Body of pancreas (tissue), 4 donors: ENCODE measurements at places on chromosomes 5 and 9. TPM values are rescaled to one million over a fixed set of nuclear protein-coding genes. Genes with fewer than 3 reads are reported as not detected.

GRCh38 chr9:107948086-107948485 is 458.5 kb upstream of the KLF4 start:
- H3K27ac ChIP-seq: no peak overlapping the region
- no peaks in the 10 kb centered on the region for H3K36me3 ChIP-seq
- H3K4me1 ChIP-seq: peaks cover 31% of the 10 kb centered on the region
- no peak overlapping the region for H3K4me3 ChIP-seq
- H3K27me3 ChIP-seq: no peaks in the 10 kb centered on the region

ANGPTL2 gene
- 7.6 TPM for total RNA-seq

DNA sequence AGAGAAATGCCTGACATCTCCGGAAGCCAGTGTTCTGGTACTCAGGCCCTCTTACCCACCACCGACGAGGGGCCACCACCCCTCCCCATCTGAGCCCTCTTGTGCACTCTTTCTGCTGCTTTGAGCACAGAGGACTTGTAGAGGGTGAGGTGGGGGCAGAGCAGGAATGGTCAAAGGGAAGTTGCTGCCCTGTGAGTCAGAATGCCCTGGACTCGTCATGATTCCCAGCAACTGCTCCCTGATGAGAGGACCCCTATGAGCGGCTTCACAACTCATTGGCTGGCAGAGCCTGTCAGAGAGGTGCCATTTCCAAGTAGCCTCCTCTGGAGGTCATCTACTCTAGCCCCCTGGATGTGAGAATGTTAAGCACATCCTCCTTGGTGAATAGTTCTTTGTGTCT is 845 bp downstream of the ECSCR start:
- no peak for DNase-seq
- H3K4me1 ChIP-seq: peaks cover 8% of the 10 kb centered on the region
- H3K27me3 ChIP-seq: no peaks in the 10 kb centered on the region

GRCh38 chr5:77568082-77568481 is 70.4 kb downstream of the OTP start:
- no peaks in the 10 kb centered on the region for H3K27me3 ChIP-seq
- no peak overlapping the region for H3K27ac ChIP-seq
- H3K4me3 ChIP-seq: no peak overlapping the region
- no peak for DNase-seq
- peaks cover 3% of the 10 kb centered on the region for H3K4me1 ChIP-seq
- no peaks in the 10 kb centered on the region for H3K36me3 ChIP-seq

GRCh38 chr9:127519301-127520166 is 68.2 kb downstream of the LRSAM1 start:
- no peak overlapping the region for H3K4me3 ChIP-seq
- no peaks in the 10 kb centered on the region for H3K27me3 ChIP-seq
- peaks cover 23% of the 10 kb centered on the region for H3K4me1 ChIP-seq
- DNase-seq: peak; percentile 68

ADAMTS12 gene
- total RNA-seq: 2.3 TPM

GRCh38 chr5:172114875-172115422 is 73.1 kb downstream of the STK10 start:
- no peak overlapping the region for H3K4me3 ChIP-seq
- no peaks in the 10 kb centered on the region for H3K36me3 ChIP-seq
- H3K27ac ChIP-seq: peak overlapping the region; percentile 61

DNA sequence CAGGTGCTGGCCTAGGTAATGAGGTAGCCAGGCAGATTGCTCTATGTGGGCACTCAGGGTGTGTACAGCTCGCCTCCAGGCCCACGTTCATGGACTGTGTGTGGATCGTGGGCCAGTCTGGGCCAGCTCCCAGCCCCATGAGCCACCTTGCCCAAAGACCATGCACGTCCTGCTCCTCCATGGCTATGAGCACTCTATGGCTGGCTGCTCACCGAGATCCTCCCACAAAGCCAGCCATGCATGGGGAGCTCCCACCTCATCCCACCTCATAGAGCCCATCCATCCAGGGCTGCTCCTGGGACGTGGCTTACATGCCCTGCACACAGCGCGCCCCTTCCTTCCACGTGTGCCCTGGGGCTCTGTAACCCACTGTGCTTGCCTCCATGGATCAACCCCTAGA is 262.5 kb upstream of the IRX1 start:
- no peak overlapping the region for H3K27ac ChIP-seq
- H3K4me1 ChIP-seq: no peaks in the 10 kb centered on the region
- DNase-seq: no peak
- no peak overlapping the region for H3K4me3 ChIP-seq
- no peaks in the 10 kb centered on the region for H3K27me3 ChIP-seq
- no peaks in the 10 kb centered on the region for H3K36me3 ChIP-seq

DNA sequence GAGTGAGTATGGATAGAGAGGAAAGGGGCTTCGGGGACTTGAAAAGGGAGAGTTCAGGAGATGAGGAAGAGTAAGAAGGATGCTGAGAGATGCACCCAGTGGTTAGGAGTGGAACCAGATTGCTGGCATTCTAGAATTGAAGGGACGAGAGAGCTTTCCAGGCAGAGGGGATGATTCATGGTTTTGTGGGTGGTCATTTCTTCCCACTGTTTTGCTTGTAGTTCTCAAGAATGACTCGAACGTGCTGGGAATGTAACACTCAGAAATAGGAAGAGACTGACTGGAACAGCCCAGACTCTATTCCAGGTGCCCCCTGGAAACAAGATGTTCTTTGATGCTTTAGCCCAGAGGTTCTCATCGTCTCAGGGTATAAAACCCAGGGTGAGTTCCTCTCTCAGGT is 294.2 kb downstream of the ICE1 start:
- H3K4me1 ChIP-seq: no peaks in the 10 kb centered on the region
- H3K4me3 ChIP-seq: no peak overlapping the region
- no peaks in the 10 kb centered on the region for H3K27me3 ChIP-seq

GPR107 gene
- 9.6 TPM for total RNA-seq

PCA3 gene
- total RNA-seq: not detected

GRCh38 chr5:142501890-142502289 is 177.1 kb upstream of the SPRY4 start:
- H3K4me1 ChIP-seq: peaks cover 6% of the 10 kb centered on the region
- no peak for DNase-seq
- no peaks in the 10 kb centered on the region for H3K27me3 ChIP-seq
- no peak overlapping the region for H3K4me3 ChIP-seq

- no peak overlapping the region for H3K4me3 ChIP-seq
- DNase-seq: no peak
- H3K27ac ChIP-seq: no peak overlapping the region
- H3K36me3 ChIP-seq: no peaks in the 10 kb centered on the region
- no peaks in the 10 kb centered on the region for H3K4me1 ChIP-seq
These were observed 110.1 kb downstream of the INSYN2B start for GRCh38 chr5:169870211-169870610.

CCNO gene
- 7.3 TPM for total RNA-seq

OCLN gene
- total RNA-seq: 23.1 TPM

HAND1 gene
- not detected for total RNA-seq

DNA sequence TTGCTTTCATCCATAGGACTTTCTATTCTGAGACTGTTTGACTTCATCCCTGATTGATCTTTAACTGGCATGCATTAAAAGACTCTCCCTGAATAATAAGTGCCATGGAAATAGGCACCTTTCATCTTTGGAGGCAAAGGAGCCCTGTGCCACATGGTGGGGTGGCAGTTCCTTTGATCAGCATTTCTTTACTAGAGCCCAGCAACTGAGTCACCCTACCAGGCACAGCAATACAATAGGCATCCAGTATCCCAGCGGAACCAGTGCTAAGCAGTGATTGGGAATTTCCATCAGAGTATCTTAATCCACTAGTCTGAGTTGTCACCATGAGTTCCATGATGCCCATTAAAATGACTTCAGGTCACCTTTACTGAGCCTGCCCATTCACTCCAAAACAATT is 476.1 kb upstream of the MPDZ start:
- no peaks in the 10 kb centered on the region for H3K4me1 ChIP-seq
- H3K4me3 ChIP-seq: no peak overlapping the region

DNA sequence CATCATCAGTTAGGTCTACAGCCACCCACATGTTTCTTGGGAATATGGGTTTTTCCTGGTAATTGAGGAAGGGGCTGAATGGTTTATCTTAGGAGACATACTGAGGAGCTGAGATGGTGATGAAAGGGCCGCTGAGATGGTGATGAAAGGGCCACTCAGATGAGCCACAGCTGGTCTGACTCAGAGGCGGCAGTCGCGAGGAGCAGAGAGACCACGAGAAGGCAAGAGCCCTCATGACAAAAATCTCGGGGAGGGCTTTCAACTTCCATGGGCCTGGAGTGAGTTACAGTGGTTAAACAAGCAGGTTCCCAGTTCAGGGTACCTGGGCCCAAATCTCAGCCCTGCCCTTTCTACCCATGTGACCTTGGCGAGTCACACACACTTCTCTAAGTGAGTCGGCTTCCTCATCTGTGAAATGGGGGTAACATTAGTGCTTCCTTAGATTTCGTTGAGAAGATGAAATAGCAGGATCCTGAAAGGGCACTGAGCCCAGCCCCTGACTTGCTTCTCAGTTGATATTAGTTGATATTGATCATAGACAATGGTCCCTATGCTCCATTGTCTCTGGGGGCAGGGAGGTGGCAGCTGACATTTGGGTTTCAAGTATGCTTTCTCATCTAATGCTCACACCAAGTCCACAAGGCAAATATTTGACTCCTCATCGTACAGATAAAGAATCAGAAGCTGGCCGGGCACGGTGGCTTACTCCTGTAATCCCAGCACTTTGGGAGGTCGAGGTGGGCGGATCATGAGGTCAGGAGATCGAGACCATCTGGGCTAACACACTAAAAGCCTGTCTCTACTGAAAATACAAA is 169.5 kb downstream of the RGS3 start:
- H3K27me3 ChIP-seq: no peaks in the 10 kb centered on the region
- H3K36me3 ChIP-seq: no peaks in the 10 kb centered on the region
- no peak overlapping the region for H3K27ac ChIP-seq
- H3K4me1 ChIP-seq: no peaks in the 10 kb centered on the region
- no peak overlapping the region for H3K4me3 ChIP-seq

DNA sequence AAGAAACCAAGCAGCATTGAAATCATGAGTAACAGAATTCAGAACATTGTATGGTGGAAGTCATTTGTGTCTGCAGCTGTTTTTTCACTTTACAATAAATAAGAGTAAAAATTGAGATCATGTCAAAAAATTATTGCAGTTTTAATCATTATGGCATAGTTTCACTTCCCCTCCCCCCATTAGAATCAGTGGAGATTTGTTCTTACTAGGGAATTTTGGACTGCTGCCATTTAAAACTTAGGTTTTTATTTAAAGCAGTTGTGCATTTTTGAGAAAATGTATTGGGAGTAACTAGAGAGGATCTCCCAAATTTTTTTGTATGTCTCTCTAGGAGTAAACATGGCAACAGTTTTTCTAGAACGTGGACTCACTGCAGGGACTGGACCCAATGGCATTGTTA is 20.4 kb downstream of the GTF3C4 start:
- no peaks in the 10 kb centered on the region for H3K4me1 ChIP-seq
- DNase-seq: no peak
- no peaks in the 10 kb centered on the region for H3K36me3 ChIP-seq

GRCh38 chr9:129497005-129497812 is 123.7 kb downstream of the C9orf50 start:
- H3K36me3 ChIP-seq: no peaks in the 10 kb centered on the region
- H3K27ac ChIP-seq: peak overlapping the region; percentile 100
- peak; percentile 56 for DNase-seq
- peak overlapping the region; percentile 46 for H3K4me3 ChIP-seq
- no peaks in the 10 kb centered on the region for H3K27me3 ChIP-seq

- H3K4me1 ChIP-seq: no peaks in the 10 kb centered on the region
- H3K4me3 ChIP-seq: no peak overlapping the region
- no peaks in the 10 kb centered on the region for H3K27me3 ChIP-seq
- DNase-seq: no peak
- no peaks in the 10 kb centered on the region for H3K36me3 ChIP-seq
These were observed 115.5 kb upstream of the SPEF2 start for GRCh38 chr5:35502206-35502605.

- no peaks in the 10 kb centered on the region for H3K4me1 ChIP-seq
- H3K27me3 ChIP-seq: no peaks in the 10 kb centered on the region
- H3K4me3 ChIP-seq: no peak overlapping the region
- H3K27ac ChIP-seq: no peak overlapping the region
- DNase-seq: no peak
- H3K36me3 ChIP-seq: no peaks in the 10 kb centered on the region
These were observed 1174.2 kb upstream of the C9orf72 start for GRCh38 chr9:28747351-28747985.

GRCh38 chr9:130639124-130639765 is 25.1 kb upstream of the PRDM12 start:
- H3K4me3 ChIP-seq: no peak overlapping the region
- H3K4me1 ChIP-seq: no peaks in the 10 kb centered on the region
- H3K27me3 ChIP-seq: no peaks in the 10 kb centered on the region
- DNase-seq: no peak
- H3K27ac ChIP-seq: no peak overlapping the region
- H3K36me3 ChIP-seq: peaks cover 9% of the 10 kb centered on the region

- no peaks in the 10 kb centered on the region for H3K4me1 ChIP-seq
- DNase-seq: no peak
- no peaks in the 10 kb centered on the region for H3K27me3 ChIP-seq
- no peak overlapping the region for H3K27ac ChIP-seq
- H3K4me3 ChIP-seq: no peak overlapping the region
These were observed 13.7 kb downstream of the RNU6ATAC start for GRCh38 chr9:134150557-134151214.

GRCh38 chr5:38045446-38045845 is 205.6 kb upstream of the GDNF start:
- H3K27ac ChIP-seq: no peak overlapping the region
- no peaks in the 10 kb centered on the region for H3K4me1 ChIP-seq
- H3K36me3 ChIP-seq: no peaks in the 10 kb centered on the region

DNA sequence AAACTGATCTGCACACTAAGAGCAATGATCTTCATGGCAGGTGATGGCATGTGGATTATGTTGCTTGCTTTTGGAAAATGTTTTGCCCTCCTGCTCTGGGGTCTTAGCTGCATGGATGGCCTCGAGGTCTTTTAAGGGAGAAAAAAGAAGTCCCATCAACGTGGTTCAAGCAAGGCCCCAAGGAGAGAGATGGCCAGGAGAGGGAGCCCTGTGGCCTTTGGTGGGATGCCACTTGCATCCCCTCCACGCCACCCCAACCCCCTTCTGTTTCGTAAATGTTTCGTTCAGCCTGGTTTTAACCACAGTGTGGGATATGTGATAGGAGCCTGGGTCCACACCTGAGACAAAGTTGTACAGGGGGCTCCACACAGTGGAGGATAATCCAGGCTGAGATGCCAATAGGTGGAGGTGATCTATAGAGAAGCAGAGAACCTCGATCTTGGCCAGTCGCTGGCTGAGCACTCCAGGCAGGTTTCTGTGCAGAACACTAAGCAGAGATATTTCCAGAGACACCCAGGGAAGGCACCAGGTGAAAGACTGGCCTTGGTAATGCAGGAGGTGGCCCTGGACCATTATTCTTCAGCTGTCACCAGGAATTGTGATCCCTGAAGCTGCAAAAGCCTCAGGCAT is 25.8 kb upstream of the FRRS1L start:
- H3K4me1 ChIP-seq: no peaks in the 10 kb centered on the region
- H3K4me3 ChIP-seq: no peak overlapping the region
- H3K27me3 ChIP-seq: no peaks in the 10 kb centered on the region
- DNase-seq: peak; percentile 75
- no peak overlapping the region for H3K27ac ChIP-seq

PCDHB14 gene
- total RNA-seq: 3.4 TPM

GRCh38 chr5:59798862-59799667 is 94.5 kb downstream of the PDE4D start:
- H3K4me1 ChIP-seq: peaks cover 10% of the 10 kb centered on the region
- no peak for DNase-seq
- H3K27ac ChIP-seq: peak overlapping the region; percentile 19
- no peak overlapping the region for H3K4me3 ChIP-seq

BTF3 gene
- 147 TPM for total RNA-seq

PDE6A gene
- not detected for total RNA-seq
